ENCODE measurements at places on chromosomes 4 and X. TPM values are rescaled to one million over a fixed set of nuclear protein-coding genes. Genes with fewer than 3 reads are reported as not detected.
A peak's percentile ranks its signal among the peaks of the same experiment; 100 is the strongest.

DNA sequence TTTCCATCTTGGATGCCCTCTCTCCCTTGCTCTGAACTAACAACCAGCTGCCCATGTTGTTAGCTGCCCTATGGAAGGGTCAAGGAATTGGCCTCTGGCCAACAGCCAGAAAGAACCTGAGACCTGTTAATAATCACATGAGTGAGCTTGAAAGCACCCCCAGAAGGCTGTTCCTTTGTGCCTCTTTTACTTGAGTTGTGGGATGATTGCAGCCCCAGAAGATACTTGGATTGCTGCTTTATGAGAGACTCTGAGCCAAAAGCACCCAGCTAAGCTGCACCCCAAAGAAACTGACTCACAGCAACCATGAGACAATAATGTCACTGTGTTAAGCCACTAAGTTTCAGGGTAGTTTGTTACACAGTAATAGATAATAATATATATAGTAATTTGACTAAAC is 73.3 kb downstream of the FRYL start:
- no peak for DNase-seq

DNA sequence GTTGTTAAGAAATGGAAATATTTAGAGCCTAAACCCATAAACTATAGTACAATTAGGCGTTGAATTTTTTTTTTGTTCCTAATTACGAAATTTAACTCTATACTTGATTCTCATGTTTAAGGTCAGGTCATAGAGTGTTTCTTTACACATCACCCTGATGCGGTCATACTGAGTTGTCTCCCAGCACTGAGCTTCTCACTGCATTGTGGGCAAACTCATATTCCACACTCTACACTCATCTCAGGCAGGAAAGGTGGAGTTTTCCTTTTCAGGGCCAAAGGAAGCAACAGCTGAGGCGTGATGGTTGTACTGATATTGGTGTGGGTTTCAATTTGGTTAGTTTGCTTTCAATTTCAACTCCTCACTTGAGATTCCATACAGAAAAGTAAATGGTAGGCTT is 75.4 kb downstream of the FAT4 start:
- peak; percentile 85 for DNase-seq

GRCh38 chr4:150255610-150256224 is 177.5 kb downstream of the DCLK2 start:
- no peak for DNase-seq

GRCh38 chr4:80492761-80493160 is 157.2 kb downstream of the CFAP299 start:
- no peak for DNase-seq

CSAG3 gene
- not detected for polyA plus RNA-seq

MUC7 gene
- polyA plus RNA-seq, result not detected

DNA sequence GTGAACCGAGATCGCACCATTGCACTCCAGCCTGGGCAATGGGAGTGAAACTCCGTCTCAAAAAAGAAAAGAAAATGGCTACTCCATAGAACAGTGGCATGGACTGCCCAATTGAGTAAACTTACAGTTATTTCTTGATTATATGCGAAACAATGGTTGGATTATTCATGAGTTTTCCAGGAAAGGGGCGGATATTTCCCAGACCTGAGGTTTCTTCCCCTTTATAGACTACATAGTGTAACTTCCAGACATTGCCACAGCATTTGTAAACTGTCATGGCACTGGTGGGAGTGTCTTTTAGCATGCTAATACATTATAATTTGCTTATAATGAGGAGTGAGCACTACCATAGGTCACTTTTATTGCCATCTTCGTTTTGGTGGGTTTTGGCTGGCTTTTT is 14.1 kb upstream of the MRPL1 start:
- no peak for DNase-seq

IRS4 gene
- not detected for polyA plus RNA-seq

TSPAN7 gene
- not detected for polyA plus RNA-seq

GRCh38 chrX:117038918-117039440 is 576.2 kb upstream of the CT83 start:
- no peak for DNase-seq

- peak; percentile 20 for DNase-seq
These were observed 219.1 kb downstream of the MID1 start for GRCh38 chrX:10401239-10401638.

SHROOM3 gene
- polyA plus RNA-seq, result 10.8 TPM

DNA sequence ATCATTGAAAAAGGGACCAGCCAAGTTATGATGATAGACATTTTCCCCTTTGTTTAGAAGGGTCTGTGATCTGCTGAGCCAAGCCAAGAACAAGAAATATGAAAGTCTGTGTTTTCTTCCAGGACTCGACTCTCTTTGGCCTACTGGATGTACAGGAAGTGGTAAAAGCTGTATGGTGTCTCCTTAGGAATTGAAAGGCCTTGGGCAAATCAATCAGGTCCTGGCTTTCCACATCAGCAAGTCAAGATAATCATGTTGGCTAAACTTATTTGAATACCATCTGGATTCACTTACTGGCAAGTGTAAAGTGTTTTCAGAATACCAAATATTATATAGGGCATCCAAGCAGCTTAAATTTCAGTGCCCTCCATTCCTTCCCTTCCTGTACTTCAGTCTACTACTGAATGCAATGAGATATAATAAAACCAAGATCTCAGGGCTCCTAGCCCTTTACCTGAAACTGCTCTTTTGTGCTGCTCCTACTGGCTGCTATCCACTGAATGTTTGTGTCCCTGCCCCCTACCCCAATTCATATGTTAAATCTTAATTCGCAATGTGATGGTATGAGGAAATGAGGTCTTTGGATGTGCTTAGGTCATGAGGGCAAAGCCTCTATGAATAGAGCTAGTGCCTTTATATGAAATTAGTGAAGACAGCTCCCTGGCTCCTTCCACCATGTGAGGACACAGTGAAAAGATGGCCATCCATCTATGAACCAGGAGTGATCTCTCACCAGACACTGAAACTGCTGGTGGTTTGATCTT is 578.0 kb downstream of the SPRY1 start:
- DNase-seq, result no peak

DNA sequence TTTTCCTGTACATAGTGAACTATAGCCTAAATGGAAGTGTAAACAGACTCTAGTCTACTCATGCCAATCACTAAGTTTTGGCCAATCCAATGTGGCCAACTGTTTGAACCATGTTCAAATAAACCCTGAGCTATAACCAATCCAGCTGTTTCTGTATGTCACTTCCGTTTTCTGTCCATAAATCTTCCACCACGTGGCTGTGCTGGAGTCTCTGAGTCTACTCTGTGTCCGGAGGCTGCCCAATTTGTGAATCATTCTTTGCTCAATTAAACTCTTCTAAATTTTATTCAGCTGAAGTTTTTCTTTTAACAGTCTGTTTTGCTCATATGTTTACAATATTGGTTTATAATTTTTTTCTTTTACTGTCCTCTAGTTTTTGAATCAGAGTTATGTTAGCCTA is 112.3 kb upstream of the BANK1 start:
- DNase-seq, result no peak

SERPINA7 gene
- polyA plus RNA-seq, result not detected

XIAP gene
- 8.9 TPM for polyA plus RNA-seq

DNA sequence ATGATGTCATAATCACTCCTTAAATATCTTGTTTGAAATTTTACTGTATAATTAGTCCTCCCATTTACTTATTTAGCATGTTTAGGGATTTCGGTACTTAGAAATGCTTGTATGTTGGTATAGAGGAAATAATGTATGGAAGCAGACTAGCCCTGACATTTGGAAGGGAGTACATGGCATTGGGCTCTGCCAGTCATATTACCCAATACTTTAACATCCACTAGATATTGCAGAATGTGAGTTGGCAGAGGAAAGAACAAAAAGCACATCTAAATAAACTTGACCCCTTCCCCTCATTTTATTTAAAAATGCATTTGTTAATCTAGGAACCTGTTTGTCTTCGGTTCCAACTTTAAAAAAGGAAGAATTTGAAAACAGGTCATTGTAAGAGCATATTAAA is 77.8 kb downstream of the RS1 start:
- no peak for DNase-seq

SCD5 gene
- 13.5 TPM for polyA plus RNA-seq

GRCh38 chrX:40095583-40096394 is 2.0 kb downstream of the BCOR start:
- no peak for DNase-seq

KCND1 gene
- 1.9 TPM for polyA plus RNA-seq

GRCh38 chrX:136214551-136214950 is 36.6 kb downstream of the MAP7D3 start:
- peak; percentile 75 for DNase-seq

DNA sequence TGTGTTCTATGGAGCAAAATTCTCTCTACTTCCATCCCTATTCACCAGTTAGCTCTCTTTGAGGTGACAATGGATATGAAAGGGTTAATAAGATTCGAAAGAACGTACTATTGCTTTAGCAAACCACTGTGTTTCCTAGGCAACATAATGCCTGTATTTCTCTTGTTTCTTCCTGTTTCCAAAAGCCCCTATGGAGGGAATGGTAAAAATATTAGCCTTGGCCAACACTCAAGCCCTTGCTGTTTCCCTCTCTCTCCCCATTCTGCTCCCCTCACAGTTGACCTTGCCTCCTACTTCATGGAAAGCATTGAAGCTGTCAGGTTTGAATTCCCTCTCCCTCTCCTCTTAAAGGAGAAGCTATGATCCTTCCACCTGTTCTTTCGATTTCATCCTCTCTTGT is 9.6 kb upstream of the PGRMC1 start:
- DNase-seq, result no peak

GPRASP3 gene
- 2.2 TPM for polyA plus RNA-seq

- DNase-seq, result no peak
These were observed 125.4 kb downstream of the ATXN3L start for GRCh38 chrX:13194291-13195103.

DNA sequence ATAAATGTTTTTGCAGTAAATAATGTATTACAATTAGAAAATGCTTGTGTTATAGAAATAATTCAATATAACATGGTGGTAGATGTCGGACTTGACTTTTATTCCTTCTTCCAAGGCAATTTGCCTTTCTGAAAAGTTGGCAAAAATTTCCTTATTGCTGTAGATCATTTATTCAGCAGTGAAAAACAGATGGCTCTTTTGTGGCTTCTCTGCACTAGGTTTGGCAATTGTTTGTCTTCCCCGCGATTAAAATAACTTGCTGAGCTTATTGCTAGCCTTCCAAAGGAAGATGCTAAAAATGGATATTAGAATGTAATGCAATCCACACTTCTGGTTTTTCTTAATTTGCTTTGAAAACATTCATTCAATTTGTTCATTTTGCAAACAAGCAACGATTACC is 1977.9 kb upstream of the ADGRL3 start:
- no peak for DNase-seq

DNA sequence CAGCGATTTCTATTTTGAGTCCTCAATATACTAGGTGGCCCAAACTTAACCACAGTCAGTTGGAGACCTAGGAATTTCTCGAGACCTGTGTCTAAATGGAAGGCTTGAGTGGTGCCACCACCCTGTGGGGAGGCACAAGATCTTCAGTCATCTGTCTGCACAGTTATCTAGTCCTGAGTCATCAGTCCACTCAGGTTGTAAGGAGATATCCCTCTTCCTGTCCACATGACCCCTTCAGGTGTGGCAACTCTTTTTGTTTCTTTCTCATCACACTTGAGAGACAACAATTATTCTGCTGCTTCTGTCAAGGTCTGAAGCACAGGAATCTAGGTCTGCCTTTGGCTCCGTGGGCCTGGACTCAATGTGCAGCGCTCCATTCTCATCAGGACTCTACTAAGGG is 64.4 kb upstream of the IBSP start:
- DNase-seq, result no peak

- DNase-seq, result no peak
These were observed 2.3 kb upstream of the AASDH start for GRCh38 chr4:56389558-56389957.

GRCh38 chr4:179268791-179269190 is 1826.6 kb upstream of the AGA start:
- no peak for DNase-seq

LYAR gene
- 7.2 TPM for polyA plus RNA-seq

DNA sequence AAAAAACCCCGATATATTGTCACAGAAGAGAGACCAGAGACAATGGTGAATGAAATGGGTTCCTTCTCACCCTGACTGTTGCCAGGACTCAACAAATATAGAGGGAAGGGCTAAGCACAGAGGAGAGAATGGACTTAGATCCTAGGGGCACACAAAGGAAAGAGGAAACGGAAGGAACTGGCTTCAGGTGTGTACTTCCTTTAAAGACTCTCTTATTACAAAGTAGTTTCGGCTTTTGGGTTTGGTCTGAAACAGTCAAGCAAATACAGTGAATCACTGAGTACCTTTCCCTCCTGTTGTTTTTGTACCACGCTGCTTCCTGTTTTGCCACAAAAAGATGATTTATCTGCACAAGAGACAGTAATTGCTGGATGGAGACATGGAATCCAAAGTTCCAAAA is 46.1 kb upstream of the S100G start:
- no peak for DNase-seq

DNA sequence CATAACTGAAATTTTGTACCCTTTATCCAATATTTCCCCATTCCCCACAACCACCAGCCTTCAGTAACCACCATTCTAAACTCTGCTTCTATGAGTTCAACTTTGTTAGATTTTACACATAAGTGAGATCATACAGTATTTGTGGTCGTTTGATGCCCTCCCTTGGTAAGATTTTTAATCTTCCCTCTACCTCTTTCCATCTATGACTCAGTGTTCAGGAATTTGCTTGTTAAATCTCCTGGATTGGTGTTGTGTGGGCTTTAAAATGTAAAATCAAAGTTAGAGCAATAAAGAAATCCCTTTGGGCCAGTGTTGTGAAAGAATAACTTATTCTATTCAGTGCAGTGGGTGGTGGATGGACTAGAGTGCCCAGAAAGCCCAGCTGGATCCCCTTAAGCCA is 37.4 kb downstream of the SLC16A2 start:
- peak; percentile 77 for DNase-seq

GRCh38 chr4:138646383-138646782 is 369.2 kb upstream of the NOCT start:
- DNase-seq, result no peak

GRCh38 chr4:80062527-80062926 is 10.5 kb downstream of the ANTXR2 start:
- DNase-seq, result no peak

ZFX gene
- polyA plus RNA-seq, result 16.0 TPM

NLGN3 gene
- polyA plus RNA-seq, result 0.36 TPM

GRCh38 chrX:11085305-11085704 is 25.8 kb upstream of the HCCS start:
- DNase-seq, result no peak

DNA sequence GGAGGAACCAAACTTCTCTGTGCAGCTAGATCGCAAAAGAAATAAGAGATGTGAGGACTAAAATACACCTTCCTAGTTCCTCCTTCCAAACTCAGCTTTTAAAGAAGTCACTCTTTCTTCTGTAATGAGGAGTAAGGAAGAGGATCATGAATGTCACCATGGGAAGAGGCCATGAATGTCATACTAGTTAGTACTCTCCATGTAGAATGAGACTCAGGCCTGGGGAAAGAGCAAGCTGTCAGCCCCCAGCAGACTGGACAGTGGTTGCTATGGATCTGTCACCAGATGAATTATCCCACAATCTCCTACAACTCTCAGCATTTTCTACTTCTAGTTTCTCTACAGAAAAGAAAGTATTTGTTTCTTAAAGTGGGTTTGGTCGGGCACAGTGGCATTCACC is 57.1 kb upstream of the PRDM8 start:
- DNase-seq, result no peak

GRCh38 chr4:26196567-26196966 is 124.2 kb upstream of the RBPJ start:
- DNase-seq, result no peak
